ENCODE measurements at places on chromosomes 4 and X.

DNA sequence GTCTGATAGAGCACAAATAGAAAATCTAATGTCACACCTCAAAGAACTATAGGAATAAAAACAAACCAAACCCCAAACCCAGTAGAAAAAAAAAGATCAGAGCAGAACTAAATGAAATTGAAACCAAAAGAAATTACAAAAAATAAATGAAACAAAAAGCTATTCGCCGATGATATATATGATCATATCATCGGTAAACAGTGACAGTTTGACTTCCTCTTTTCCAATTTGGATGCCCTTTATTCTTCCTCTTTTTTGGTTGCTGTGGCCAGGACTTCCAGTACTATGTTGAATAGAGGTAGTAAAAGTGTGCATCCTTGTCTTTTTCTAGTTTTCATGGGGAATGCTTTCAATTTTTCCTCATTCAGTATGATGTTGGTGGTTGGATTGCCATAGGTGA is 215.3 kb upstream of the AR start:
- DNase-seq = no peak

DNA sequence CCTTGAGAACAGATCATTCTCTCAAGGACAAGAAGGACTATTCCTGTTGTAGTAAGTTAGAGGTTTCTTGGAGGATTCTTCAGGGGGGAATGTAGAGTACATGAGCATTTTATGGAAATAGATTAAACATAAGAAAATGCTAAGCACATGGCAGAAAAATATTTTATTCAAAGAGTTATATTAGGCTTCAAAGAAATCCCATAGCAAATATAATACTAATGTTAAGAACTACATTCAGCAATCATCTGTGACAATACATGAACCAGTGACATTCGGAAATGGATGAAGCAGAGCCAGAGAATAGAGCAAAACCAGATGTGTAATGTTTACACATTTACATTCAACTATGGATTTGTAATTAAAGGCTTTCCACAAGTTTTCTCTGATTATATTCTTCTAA is 288.6 kb downstream of the NAF1 start:
- DNase-seq = no peak

DNA sequence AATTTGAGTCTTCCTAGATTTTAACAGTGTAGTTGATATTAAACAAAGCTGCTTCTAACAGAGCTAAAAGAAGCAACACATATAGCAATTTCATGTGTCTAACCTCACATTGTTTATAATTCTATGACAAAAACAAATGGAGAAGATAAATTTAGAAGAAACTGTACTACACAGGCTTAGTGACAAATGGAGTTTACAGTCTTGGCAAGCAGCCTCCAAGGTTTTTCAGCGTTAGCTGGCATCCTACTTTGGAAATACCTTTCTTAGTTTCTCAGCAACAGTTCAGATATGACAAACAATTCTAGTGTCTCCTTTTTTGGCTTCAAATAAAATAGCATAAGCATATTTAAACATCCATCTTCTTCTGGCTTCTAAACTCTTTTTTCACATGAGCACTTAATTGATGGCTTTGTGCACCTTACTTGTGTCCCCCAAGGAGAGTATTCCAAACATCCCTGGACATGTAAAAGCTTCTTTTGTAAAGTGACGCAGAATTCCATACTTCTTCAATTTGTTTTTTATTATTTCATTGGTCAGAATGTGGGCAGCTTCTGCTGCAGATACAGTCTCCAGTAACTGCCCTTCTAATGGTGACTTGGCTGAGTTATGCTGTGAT is 249.8 kb downstream of the ANTXR2 start:
- peak; percentile 7 for DNase-seq

- no peak for DNase-seq
Observed at GRCh38 chrX:45765767-45766166, 565.1 kb upstream of the DIPK2B start.

DNA sequence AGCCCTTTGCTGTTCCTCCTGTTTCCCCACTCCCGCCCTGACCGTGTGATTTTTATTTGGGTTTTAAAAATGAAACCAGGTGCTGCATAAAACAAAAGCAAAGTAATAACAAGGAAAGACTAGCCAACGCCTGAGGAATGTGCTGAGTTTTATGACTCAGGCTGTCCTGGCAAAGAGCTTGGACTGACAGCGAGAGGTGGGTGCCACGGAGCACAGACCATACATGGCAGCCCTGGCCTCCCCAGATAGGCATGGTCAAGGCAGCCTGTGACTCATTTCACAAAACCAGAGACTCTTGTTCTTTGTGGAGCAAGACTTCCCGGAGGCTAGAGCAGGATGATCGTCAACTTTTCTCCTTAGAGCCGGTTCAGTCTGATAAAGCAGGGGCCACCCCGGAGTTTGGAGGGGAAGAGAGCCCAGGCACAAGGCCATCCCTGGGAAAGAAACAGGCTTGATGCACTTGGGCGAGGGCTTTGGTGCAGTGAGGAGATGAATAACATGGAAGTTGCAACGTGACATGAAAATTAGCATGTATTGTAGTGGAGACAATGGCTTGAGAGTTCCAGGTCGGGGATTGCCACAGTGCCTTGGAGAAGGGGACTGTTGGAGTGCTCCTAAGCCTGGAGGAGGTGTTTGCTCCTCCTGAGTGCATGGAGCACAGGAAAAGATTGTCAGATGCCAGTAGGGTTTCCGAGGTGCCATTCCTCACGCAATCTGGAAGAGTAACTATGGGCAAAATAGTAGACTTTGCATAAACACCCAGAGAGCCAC is 54.8 kb downstream of the C4orf51 start:
- DNase-seq = peak; percentile 92

All from AG04450 (cell line).